ENCODE measurements at places on chromosomes 12 and 14.

DNA sequence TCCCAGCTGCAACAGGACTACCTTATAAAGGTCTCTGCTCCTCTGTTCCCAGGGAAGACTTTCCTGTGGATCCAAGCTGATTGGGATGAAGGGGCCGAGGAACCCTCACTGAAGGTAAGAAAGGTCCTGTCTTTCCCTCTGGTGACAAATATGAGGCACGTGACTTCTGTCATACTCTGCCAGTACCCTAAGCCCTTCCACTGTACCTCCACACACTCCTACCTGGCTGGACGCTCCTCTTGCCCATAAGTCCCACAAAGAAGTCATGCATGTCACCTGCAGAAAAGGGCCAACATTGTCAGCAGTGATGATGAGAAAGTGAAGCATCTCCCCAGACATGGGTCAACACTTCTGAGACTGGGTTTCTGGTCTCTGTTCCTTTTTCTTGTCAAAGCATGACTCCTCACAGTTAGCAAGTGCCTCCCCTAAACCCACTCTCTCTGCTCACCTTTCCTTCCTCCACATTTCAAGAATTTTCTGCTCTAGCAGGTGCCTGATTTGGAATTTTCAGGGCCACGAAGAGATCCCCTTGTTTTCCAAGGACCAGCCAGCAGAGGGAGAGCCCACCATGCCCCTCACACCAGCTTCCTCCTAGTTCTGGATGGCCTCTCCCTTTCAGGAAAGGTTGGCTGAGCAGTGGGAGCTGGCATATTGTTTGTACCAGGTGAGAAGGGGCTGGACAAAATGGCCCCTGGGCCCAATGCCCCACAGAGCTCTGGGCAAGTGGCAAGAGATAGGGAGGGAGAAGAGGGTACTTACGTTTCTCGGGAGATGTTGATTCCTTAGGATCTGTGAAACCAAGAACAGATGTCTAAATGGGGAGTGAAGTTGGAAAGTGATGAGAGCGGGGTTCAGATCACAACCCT, 3.5 kb downstream of the TAC3 start:
- DNase-seq, result no peak

DNA sequence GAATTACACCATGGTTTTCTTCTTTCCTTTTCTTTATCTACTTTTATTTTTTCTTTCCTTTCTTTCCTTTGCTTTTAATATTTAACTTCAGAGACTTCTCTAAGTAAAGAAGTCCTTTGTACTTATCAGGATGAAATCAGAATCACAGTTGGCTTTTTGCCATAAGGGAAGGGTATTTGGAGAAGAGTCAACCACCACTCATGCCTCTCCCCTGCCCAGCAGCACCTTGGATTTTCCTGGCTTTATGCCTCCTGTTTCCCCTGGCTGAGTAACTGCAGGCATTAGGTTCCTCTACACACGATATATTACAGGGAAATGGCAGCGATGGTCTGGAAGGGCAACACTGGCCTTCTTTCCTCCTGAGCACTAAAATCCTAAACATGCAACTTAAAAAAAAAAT, 266.4 kb upstream of the CAND1 start:
- no peak for DNase-seq

GRCh38 chr14:90496379-90496778, 99.5 kb downstream of the CALM1 start:
- no peak for DNase-seq

- DNase-seq, result no peak
These were observed 181.7 kb upstream of the ARID2 start for GRCh38 chr12:45547822-45548221.

DNA sequence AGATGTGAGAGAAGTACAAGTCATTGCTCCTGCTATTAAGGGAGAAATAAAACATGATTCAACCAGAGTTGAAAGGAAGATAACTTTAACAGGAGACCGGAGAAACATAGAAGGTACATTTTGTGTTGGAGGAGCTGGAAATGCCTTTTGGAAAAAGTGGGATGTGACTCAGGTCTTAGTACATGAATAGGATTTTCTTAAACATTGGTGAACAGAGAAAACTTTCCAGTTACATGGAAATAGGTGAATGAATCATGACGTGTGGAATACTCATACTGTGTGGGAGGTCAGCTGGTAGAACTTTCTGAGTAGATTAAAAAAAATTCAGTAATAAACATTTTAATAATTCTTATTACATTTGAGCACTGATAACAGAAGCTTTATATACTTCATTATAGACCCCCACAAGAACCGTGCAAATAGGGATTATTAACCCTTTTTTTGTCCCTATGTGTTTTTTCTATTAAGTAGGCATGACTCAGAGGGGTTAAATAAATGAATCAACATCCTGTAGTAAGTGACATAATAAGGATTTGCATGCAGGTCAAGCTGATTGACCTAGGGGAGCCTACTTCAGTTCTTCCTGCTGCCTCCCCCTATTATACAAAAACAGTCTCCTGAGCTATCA, 710.5 kb downstream of the NOVA1 start:
- no peak for DNase-seq

DNA sequence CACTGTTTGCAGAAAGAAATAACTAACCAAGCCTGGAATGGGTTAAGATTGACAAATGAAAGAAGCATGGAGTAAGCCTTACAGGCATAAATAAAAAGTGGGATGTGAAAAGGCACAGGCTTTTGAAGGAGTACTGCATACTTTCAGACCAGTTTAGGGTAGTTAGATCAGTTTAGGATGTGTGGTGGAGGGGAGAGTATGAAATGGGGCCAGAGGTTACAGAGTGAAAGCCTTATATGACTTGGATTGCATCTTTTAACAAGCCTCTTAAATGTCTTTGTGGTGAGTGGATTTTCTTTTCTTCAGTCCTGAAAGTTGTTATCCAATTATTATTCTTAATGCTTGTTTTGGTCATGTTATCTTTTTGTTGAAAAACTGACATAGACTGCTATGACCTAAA, 52.2 kb upstream of the TRHDE start:
- DNase-seq, result no peak

DNA sequence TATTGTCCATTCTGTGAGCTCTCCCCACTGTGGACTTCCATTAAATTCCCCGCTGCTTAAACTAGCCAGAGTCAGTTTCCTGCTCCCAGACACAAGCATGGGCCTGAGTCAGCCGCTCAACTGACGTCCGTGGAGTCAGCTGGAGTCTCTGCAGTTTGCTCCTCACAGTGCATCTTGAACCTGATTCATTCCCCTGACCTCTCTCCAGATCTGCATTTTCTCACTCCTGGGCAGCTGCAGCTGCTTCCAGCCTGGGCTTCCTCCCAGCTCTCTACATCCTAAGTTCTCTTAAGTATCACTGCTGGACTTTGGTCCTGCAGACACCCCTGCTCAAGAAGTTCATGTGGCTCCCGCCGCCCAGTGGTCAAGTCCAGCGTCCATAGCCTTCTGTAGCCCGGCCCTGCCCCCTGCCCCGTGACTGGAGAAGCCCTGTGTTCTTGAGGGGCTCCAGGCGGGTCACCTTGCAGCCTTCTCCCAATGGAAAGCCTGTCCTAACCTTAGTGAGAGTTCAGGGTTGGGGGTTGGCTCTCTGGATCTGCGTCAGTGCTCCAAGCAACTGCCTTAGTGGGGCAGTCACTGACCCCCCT, 20.0 kb downstream of the NFKBIA start:
- DNase-seq, result no peak

GRCh38 chr12:90390947-90391346, 564.0 kb downstream of the CCER1 start:
- DNase-seq, result no peak

GRCh38 chr12:62709311-62709710, 225.6 kb downstream of the PPM1H start:
- DNase-seq, result no peak
